ENCODE measurements at places on chromosomes 13 and 19.

GRCh38 chr13:97429681-97430081 lies 4.3 kb upstream of the RAP2A start:
- no peak overlapping the region for H3K4me3 ChIP-seq
- H3K27ac ChIP-seq: no peak overlapping the region
- no peaks in the 10 kb centered on the region for H3K36me3 ChIP-seq

DNA sequence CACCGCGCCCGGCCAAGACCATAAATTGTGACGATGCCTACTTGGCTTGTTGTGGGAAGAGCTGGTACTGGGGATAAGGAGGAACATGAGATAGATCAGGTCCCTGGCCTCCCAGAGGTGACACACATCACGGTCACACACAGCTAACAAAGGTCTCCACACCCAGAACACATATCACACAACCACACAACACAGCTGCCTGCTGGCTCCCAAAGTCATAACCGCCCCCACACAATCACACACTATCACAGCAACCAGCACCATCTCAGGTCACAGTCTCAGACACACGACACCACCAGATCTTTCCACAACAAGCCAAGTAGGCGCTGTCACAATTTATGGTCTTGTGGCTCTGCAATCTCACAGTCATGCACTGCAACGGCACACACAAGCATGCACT lies 5.7 kb downstream of the COL5A3 start:
- H3K4me3 ChIP-seq: no peak overlapping the region
- DNase-seq: no peak
- no peaks in the 10 kb centered on the region for H3K36me3 ChIP-seq
- no peaks in the 10 kb centered on the region for H3K27me3 ChIP-seq

DNA sequence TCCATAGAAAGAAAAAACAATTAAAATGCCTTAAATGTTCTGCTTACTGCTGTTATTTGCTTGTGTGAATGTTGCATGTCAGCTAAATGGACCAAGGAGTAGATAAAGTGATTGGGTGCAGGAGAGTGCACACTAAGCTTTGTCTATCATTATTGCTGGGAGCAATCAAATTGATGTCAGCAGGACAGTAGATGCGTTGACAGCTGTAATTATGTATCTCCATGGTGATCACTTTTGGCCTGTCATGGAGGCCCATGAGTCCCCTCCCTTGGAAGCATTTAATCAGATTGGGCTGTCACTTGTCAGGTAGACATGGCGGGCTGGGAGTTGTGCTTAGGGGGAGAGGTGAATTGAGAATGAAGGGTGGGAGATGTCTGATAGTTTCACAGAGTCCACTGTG lies 215.3 kb downstream of the PCCA start:
- H3K27ac ChIP-seq: no peak overlapping the region
- DNase-seq: no peak
- H3K27me3 ChIP-seq: no peaks in the 10 kb centered on the region
- H3K4me3 ChIP-seq: no peak overlapping the region
- peaks cover 2% of the 10 kb centered on the region for H3K4me1 ChIP-seq

GRCh38 chr13:23288995-23289394 lies 108.2 kb downstream of the SGCG start:
- DNase-seq: no peak
- no peaks in the 10 kb centered on the region for H3K36me3 ChIP-seq
- no peak overlapping the region for H3K27ac ChIP-seq
- H3K4me1 ChIP-seq: peaks cover 2% of the 10 kb centered on the region

GRCh38 chr19:48363500-48363809 lies 285 bp downstream of the TMEM143 start:
- H3K4me1 ChIP-seq: peaks cover 3% of the 10 kb centered on the region
- peak; percentile 87 for DNase-seq
- H3K4me3 ChIP-seq: peak overlapping the region; percentile 74

GRCh38 chr13:41019578-41020347 lies 647 bp upstream of the ELF1 start:
- no peaks in the 10 kb centered on the region for H3K27me3 ChIP-seq
- no peak for DNase-seq
- peaks cover 1% of the 10 kb centered on the region for H3K4me1 ChIP-seq
- H3K36me3 ChIP-seq: no peaks in the 10 kb centered on the region

- H3K4me1 ChIP-seq: no peaks in the 10 kb centered on the region
- no peak overlapping the region for H3K4me3 ChIP-seq
- no peaks in the 10 kb centered on the region for H3K27me3 ChIP-seq
Measured at GRCh38 chr13:67069117-67069767, 160.9 kb downstream of the PCDH9 start.

- no peaks in the 10 kb centered on the region for H3K36me3 ChIP-seq
- H3K4me1 ChIP-seq: no peaks in the 10 kb centered on the region
- no peak overlapping the region for H3K27ac ChIP-seq
- H3K27me3 ChIP-seq: no peaks in the 10 kb centered on the region
- no peak for DNase-seq
- no peak overlapping the region for H3K4me3 ChIP-seq
Measured at GRCh38 chr13:33249066-33249465, 36.5 kb downstream of the STARD13 start.

- H3K4me1 ChIP-seq: no peaks in the 10 kb centered on the region
- DNase-seq: peak; percentile 52
- H3K27ac ChIP-seq: peak within 1 kb of the TSS; percentile 53
- no peaks in the 10 kb centered on the region for H3K36me3 ChIP-seq
Measured at GRCh38 chr19:3029065-3029923, at the start of gene TLE2. TSS of gene TLE2 (minus strand) at chr19:3029280. CDS start at chr19:3028904, 376 bp downstream.

GRCh38 chr13:111789420-111789819 lies 277.5 kb upstream of the SOX1 start:
- H3K27ac ChIP-seq: no peak overlapping the region
- H3K4me3 ChIP-seq: no peak overlapping the region
- H3K36me3 ChIP-seq: no peaks in the 10 kb centered on the region
- H3K27me3 ChIP-seq: no peaks in the 10 kb centered on the region
- DNase-seq: no peak
- H3K4me1 ChIP-seq: no peaks in the 10 kb centered on the region

GRCh38 chr13:37475151-37475550 lies 123.4 kb downstream of the POSTN start:
- H3K27me3 ChIP-seq: no peaks in the 10 kb centered on the region
- H3K27ac ChIP-seq: no peak overlapping the region
- no peaks in the 10 kb centered on the region for H3K4me1 ChIP-seq
- no peak for DNase-seq
- H3K36me3 ChIP-seq: no peaks in the 10 kb centered on the region
- H3K4me3 ChIP-seq: no peak overlapping the region

DNA sequence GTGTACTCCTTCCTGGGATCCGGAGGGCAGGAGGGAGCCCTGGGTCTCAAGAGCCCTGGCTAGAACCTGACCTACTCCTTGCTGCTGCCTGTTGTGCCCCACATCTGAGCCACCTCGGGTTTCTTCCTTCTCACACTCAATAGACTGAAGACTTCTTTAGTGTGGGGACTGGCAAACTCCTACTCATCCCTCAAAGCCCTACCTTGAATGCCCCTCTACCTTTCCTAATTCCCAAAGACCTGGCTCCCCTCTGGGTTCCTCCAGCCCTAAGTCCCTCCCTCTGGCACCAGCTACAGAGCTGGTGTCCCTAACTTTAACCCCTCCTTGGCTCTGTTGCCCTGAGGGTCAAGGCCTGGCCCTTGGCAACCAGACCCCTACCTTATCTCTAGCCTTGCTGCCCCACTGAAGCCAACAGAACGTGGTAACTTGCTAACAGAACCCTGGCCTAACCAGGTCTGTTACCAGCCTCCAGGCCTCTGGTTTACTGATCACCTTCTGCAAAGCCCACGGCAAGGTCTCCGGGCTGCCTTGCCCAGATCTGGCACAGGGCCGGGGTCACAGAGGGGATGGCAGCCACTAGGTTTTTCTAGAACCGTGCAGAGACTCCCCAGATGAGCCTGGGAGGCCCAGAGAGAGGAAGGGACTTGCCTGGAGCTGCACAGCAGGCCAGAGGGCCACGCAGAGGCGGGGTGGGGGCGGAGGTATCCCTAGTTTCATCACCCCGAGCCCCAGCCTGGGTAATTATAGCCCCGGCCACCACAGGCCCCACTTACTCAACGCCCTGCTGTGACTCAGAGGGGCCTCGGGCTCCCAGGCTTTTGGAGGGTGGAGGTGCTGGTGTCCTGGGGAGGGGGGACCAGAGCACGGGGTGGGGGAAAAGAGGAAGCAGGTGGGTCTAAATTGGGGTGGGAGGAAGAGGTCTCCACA lies 15.3 kb downstream of the ZBTB7A start:
- H3K4me3 ChIP-seq: no peak overlapping the region
- H3K27me3 ChIP-seq: no peaks in the 10 kb centered on the region
- H3K27ac ChIP-seq: no peak overlapping the region
- no peak for DNase-seq
- H3K4me1 ChIP-seq: peaks cover 8% of the 10 kb centered on the region
- H3K36me3 ChIP-seq: no peaks in the 10 kb centered on the region

DNA sequence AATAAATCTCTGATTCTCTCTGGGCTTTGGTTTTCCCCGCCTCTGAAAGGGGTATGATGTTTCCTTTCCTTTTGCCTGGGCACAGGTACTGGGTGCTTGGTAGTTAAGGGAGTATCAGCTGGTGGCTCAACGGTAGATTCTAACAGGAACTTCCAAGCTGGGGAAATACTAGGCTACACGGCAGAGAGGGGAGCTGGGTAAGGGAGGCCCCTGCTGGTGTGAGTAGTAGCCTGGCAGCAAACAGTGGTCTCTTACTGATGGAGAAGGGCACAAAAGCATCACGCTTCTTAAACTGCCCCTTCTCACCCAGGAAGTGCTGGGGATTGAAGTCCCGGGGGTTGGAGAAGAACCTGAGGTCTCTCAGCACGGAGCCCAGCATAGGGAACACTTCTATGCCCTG lies 26.9 kb upstream of the CYP2A7 start:
- H3K27me3 ChIP-seq: no peaks in the 10 kb centered on the region
- H3K4me1 ChIP-seq: no peaks in the 10 kb centered on the region
- no peak overlapping the region for H3K4me3 ChIP-seq

DNA sequence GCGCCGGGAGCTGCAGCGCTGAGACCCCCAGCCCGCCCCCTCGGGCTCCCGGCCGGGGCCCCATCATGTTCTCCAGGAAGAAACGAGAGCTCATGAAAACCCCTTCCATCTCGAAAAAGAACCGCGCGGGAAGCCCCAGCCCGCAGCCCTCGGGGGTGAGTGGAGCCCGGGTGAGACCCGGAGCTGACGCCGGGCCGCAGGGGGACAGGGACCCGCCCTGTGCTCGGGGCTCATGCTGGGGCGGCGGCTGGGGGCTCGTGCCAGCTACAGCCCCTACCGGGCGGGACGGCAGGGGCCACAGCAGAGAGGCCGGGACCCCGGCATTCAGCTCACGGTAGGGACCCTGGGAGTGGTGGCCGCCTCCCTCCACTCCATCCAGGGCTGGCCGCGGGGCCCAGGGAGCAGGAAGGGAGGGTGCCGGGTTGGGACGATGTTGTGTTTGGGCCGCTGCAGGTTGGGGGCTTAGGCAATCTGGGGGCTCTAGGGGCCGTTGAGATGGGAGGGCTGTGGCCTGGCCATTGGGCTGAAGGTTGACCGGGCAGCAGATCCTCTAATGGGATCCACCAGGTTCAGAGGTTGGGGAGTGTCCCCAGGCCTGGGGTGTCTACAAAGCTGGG lies 482 bp downstream of the ARHGAP45 start:
- peak; percentile 36 for DNase-seq
- H3K27me3 ChIP-seq: peaks cover 20% of the 10 kb centered on the region
- no peaks in the 10 kb centered on the region for H3K4me1 ChIP-seq
- no peaks in the 10 kb centered on the region for H3K36me3 ChIP-seq

GRCh38 chr19:17025991-17026658 lies 485 bp downstream of the CPAMD8 start:
- no peaks in the 10 kb centered on the region for H3K36me3 ChIP-seq
- no peak overlapping the region for H3K27ac ChIP-seq
- no peaks in the 10 kb centered on the region for H3K4me1 ChIP-seq
- DNase-seq: no peak
- no peaks in the 10 kb centered on the region for H3K27me3 ChIP-seq
- no peak overlapping the region for H3K4me3 ChIP-seq

- no peak overlapping the region for H3K4me3 ChIP-seq
- DNase-seq: no peak
- H3K27me3 ChIP-seq: no peaks in the 10 kb centered on the region
- H3K4me1 ChIP-seq: no peaks in the 10 kb centered on the region
Measured at GRCh38 chr19:34943861-34944573, 17.3 kb downstream of the ZNF30 start.

- H3K4me1 ChIP-seq: no peaks in the 10 kb centered on the region
- no peaks in the 10 kb centered on the region for H3K36me3 ChIP-seq
- H3K27me3 ChIP-seq: no peaks in the 10 kb centered on the region
- no peak overlapping the region for H3K4me3 ChIP-seq
- no peak for DNase-seq
- H3K27ac ChIP-seq: no peak overlapping the region
Measured at GRCh38 chr19:29886586-29886985, 55.5 kb upstream of the URI1 start.

DNA sequence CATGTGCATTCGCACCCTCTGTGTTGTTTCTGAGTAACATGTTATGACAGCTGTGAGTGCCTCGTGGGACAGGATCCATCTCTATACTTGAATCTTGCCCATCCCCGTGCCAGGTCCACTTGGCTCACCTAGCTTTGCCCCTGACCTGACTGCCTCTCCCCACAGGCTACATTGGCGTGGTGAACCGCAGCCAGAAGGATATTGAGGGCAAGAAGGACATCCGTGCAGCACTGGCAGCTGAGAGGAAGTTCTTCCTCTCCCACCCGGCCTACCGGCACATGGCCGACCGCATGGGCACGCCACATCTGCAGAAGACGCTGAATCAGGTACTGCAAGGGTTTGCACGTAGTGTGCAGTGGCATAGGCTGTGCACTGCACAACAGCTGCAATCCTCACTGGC lies 53.2 kb downstream of the TMED1 start:
- H3K4me3 ChIP-seq: no peak overlapping the region
- no peaks in the 10 kb centered on the region for H3K27me3 ChIP-seq
- H3K27ac ChIP-seq: no peak overlapping the region
- no peaks in the 10 kb centered on the region for H3K4me1 ChIP-seq

DNA sequence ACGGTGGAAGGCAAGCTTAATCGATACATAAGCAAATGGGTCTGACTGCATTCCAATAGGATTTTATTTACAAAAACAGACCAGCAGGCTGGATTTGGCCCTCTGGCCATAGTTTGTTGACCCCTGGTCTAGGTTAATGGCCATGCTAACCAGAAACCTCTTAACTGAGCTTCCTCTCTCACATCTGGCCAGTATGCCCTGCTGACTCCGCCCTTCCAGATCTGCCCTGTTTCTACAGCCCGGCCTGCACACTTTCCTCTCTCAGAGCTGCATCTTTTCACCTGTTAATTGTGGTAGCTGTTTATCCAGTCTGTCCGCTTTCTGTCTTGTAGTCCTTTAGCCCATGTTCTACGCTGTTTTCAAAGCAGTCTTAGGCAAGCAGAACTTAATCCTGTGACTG lies 25.6 kb downstream of the EDNRB start:
- H3K27ac ChIP-seq: no peak overlapping the region
- no peaks in the 10 kb centered on the region for H3K27me3 ChIP-seq
- H3K4me3 ChIP-seq: no peak overlapping the region
- H3K36me3 ChIP-seq: no peaks in the 10 kb centered on the region
- H3K4me1 ChIP-seq: peaks cover 2% of the 10 kb centered on the region

Data from ovary (tissue), 10 donors.